ENCODE measurements at places on chromosomes 5 and 9.

DNA sequence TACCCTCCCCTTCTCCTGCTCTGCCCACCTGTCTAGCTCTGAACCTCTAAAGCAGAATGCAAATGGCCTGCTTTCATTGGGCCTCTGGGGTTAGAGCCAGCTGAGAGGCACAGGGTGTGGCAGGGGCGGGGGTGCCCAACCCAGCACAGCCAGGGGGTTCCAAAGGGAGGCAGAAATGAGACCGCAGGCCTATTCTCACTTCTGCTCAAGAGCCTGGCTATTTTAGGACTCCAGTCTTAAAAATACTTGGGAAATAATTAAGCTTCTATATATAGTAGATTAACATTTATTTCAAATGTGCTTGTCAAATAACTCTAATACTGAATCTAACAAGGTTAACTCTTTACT is 5.7 kb downstream of the QSOX2 start:
- no peaks in the 10 kb centered on the region for H3K27me3 ChIP-seq
- peaks cover 62% of the 10 kb centered on the region for H3K4me1 ChIP-seq
- H3K36me3 ChIP-seq: no peaks in the 10 kb centered on the region
- DNase-seq: no peak

- H3K36me3 ChIP-seq: peaks cover 28% of the 10 kb centered on the region
- DNase-seq: no peak
- peak overlapping the region; percentile 97 for H3K27ac ChIP-seq
- H3K4me3 ChIP-seq: peak overlapping the region; percentile 96
- no peaks in the 10 kb centered on the region for H3K27me3 ChIP-seq
- peaks cover 30% of the 10 kb centered on the region for H3K4me1 ChIP-seq
Measured at GRCh38 chr9:79573412-79573923, 1.7 kb downstream of the TLE4 start.

GRCh38 chr5:111728941-111729340 is 28.1 kb downstream of the NREP start:
- H3K27ac ChIP-seq: no peak overlapping the region
- H3K4me1 ChIP-seq: no peaks in the 10 kb centered on the region
- H3K4me3 ChIP-seq: no peak overlapping the region
- H3K27me3 ChIP-seq: no peaks in the 10 kb centered on the region
- peaks cover 3% of the 10 kb centered on the region for H3K36me3 ChIP-seq

GRCh38 chr5:180235846-180236245 is 26.8 kb upstream of the RASGEF1C start:
- no peak overlapping the region for H3K27ac ChIP-seq
- no peak overlapping the region for H3K4me3 ChIP-seq
- H3K36me3 ChIP-seq: peaks cover 98% of the 10 kb centered on the region
- no peaks in the 10 kb centered on the region for H3K4me1 ChIP-seq
- no peaks in the 10 kb centered on the region for H3K27me3 ChIP-seq
- no peak for DNase-seq

DNA sequence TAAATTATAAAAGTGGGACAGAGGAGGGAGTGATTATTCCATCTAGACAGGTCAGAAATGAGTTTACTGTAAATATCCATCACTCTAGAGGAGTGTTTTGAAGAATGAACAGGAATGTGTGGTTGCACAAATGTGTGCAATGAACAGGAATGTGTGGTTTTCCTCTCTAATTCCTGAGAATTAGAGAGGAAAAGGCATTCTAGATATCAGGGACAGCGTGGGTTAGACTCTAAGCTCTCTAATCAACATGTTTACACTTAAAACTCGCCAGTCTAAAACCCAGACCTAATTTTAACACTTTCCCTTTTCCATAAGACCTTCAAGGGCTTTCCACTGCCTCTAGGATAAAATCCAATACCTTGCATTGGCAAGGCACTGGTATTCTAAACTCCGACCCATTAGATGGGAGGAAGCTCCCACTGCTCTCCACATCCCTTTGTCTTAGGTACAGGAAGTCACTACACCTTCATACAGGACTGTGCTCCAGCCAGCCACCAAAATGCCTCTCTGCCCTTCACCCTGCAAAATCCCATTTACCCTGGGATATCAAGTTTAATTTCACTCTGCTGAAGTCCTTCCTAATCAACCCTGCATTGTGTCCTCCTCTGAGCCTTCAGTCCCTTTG is 67.9 kb downstream of the NFIB start:
- no peak for DNase-seq
- peaks cover 2% of the 10 kb centered on the region for H3K27me3 ChIP-seq
- no peaks in the 10 kb centered on the region for H3K4me1 ChIP-seq
- no peak overlapping the region for H3K27ac ChIP-seq
- H3K4me3 ChIP-seq: no peak overlapping the region

GRCh38 chr9:104866191-104866590 is 61.8 kb downstream of the ABCA1 start:
- no peak for DNase-seq
- no peaks in the 10 kb centered on the region for H3K27me3 ChIP-seq
- no peak overlapping the region for H3K27ac ChIP-seq
- H3K4me1 ChIP-seq: peaks cover 27% of the 10 kb centered on the region

- no peaks in the 10 kb centered on the region for H3K4me1 ChIP-seq
- no peak for DNase-seq
- peaks cover 77% of the 10 kb centered on the region for H3K36me3 ChIP-seq
- H3K4me3 ChIP-seq: no peak overlapping the region
- no peak overlapping the region for H3K27ac ChIP-seq
Measured at GRCh38 chr9:132896906-132897305, 18.2 kb downstream of the SPACA9 start.

DNA sequence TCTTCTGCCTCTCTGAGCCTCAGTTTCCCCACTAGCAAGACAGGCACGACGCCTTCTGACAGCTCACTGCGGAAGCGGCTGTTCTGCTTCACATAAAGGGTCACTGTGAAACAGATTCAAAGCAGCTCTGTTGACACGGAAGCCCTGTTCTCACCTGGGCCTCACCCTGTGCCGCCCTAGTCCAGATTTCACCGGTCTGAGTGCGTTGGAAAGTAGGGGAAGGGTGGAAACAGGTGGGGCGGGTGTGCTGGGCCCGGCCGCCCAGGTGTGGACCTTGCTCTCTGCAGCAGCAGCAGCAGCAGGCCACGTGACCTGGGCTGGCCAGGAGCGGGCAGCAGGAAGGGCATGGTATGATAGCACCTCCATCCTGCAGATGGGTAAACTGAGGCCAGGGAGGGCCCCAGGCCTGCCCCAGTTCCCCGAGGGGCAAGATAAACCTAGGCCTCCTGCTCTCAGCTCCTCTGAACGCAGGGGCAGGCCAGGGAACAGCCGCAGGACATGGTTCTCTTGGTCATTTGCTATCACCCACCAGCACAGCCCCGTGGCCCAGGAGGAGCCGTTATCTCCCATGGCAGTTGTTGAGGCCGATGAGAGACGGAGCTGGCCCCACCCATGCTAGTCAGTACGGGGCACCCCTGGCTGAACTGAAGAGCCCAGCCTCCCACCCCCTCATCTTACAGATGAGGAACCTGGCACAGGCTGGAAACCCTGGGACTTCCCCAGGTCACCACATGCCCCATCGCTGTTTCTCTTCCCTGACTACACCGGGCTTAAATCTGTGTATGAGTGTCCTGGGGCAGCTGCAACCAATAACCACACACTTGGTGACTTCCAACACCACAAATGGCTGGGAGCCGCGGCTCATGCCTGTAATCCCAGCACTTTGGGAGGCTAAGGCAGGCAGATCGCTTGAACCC is 12.1 kb downstream of the PTGES2 start:
- H3K36me3 ChIP-seq: peaks cover 6% of the 10 kb centered on the region
- H3K4me1 ChIP-seq: peaks cover 24% of the 10 kb centered on the region
- H3K27me3 ChIP-seq: no peaks in the 10 kb centered on the region

DNA sequence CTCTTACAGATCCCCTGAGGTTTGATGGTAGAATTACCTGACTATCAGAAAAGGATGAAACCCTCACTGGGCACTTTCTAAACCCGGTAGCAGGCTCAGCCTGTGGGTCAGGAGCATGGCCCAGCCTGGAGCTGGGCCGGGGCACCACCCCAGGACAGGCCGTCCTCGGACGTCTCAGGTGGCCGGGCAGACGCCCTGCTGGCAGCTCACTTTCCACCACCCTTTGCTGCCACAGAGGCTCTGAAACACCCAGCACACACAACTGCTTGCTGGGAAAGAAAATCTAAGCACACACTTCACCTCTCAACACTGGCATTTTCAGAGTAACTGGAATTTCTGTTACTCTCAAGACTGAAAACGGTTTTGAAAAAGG is 4.4 kb downstream of the UBAC1 start:
- no peak overlapping the region for H3K4me3 ChIP-seq
- no peaks in the 10 kb centered on the region for H3K27me3 ChIP-seq
- no peak for DNase-seq
- H3K36me3 ChIP-seq: peaks cover 17% of the 10 kb centered on the region

GRCh38 chr5:73749485-73750270 is 123.7 kb downstream of the ARHGEF28 start:
- no peak overlapping the region for H3K27ac ChIP-seq
- H3K27me3 ChIP-seq: peaks cover 17% of the 10 kb centered on the region
- peaks cover 7% of the 10 kb centered on the region for H3K4me1 ChIP-seq
- no peak for DNase-seq

GRCh38 chr5:154653764-154654485 is 101.3 kb upstream of the LARP1 start:
- no peaks in the 10 kb centered on the region for H3K36me3 ChIP-seq
- DNase-seq: no peak
- peaks cover 16% of the 10 kb centered on the region for H3K4me1 ChIP-seq
- no peak overlapping the region for H3K27ac ChIP-seq

DNA sequence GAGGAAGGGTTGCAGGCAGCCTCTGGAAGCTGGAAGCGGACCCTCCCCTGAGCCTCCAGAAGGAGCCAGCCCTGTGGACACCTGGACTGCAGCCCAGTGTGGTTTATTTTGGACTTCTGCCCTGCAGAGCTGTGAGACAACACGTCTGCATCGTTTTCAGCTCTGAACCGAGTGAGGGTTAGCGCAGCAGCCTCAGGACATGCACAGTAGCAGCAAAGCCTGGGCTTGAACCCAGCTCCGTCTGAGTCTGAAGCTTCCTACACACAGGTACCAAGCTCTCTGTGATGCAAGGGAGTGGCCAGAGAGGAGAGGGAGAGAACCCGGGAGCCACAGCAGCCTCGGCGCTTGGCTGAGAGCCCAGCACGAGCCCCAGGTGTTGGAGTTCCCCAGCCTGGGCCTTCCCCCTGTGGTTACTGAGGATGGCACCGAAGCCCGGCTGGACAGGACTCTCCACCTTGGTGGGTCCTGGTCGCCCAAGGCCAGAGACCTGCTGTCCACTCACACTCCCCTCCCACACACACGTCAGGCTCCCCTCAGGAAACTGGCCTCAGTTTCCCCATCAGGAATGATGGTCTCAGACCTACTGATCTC is 128.2 kb downstream of the OLFM1 start:
- no peak for DNase-seq
- peaks cover 9% of the 10 kb centered on the region for H3K27me3 ChIP-seq
- no peaks in the 10 kb centered on the region for H3K36me3 ChIP-seq
- no peak overlapping the region for H3K4me3 ChIP-seq

GRCh38 chr9:98950262-98950661 is 6.6 kb downstream of the COL15A1 start:
- DNase-seq: no peak
- no peak overlapping the region for H3K27ac ChIP-seq
- H3K4me1 ChIP-seq: no peaks in the 10 kb centered on the region

DNA sequence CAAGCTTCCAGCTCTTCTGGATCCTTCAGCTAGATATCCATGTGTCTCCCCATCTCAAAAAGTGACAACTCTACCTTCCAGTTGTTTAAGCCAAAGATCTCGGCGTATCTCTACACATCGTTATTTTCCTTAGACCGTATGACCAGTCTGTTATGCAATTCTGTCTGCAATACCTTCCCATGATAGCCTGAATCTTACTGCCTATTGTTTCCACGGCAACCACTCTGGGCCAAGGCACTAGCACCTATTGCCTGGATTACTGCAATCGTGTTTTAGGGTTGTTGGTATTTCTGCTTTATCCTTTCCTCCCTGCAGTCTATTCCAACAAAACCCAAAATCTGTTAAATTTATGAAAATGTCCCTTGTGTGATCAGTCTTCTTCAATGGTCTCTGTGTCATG is 448.4 kb downstream of the MTRR start:
- no peaks in the 10 kb centered on the region for H3K27me3 ChIP-seq
- H3K4me1 ChIP-seq: no peaks in the 10 kb centered on the region
- H3K4me3 ChIP-seq: no peak overlapping the region
- no peaks in the 10 kb centered on the region for H3K36me3 ChIP-seq
- H3K27ac ChIP-seq: no peak overlapping the region

DNA sequence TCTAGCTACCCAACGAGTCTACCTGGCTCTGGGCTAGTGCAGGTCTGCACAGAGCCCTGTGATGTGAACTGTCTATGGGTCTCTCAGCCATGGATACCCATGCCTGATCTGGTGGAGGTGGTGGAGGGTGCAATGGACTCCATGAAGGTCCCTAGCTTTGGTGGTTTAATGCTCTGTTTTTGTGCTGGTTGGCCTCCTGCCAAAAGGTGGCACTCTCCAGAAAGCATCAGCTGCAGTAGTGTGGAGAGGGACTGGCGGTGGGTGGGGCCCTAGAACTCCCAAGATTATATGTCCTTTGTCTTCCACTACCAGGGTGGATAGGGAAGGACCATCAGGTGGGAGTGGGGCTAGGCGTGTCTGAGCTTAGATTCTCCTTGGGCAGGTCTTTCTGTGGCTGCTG is 290.1 kb downstream of the AGTPBP1 start:
- no peaks in the 10 kb centered on the region for H3K36me3 ChIP-seq
- peaks cover 7% of the 10 kb centered on the region for H3K27me3 ChIP-seq
- H3K4me1 ChIP-seq: no peaks in the 10 kb centered on the region
- no peak overlapping the region for H3K4me3 ChIP-seq
- H3K27ac ChIP-seq: no peak overlapping the region

- no peak for DNase-seq
- no peaks in the 10 kb centered on the region for H3K36me3 ChIP-seq
- H3K27ac ChIP-seq: no peak overlapping the region
- H3K27me3 ChIP-seq: no peaks in the 10 kb centered on the region
Measured at GRCh38 chr5:56039985-56040384, 45.2 kb upstream of the IL6ST start.

- no peak overlapping the region for H3K27ac ChIP-seq
- H3K27me3 ChIP-seq: peaks cover 26% of the 10 kb centered on the region
- H3K36me3 ChIP-seq: no peaks in the 10 kb centered on the region
- no peak overlapping the region for H3K4me3 ChIP-seq
- peaks cover 3% of the 10 kb centered on the region for H3K4me1 ChIP-seq
Measured at GRCh38 chr9:124792257-124793014, 15.5 kb downstream of the OLFML2A start.

GRCh38 chr9:14935106-14935751 is 25.0 kb upstream of the FREM1 start:
- H3K4me3 ChIP-seq: no peak overlapping the region
- H3K36me3 ChIP-seq: no peaks in the 10 kb centered on the region
- no peak overlapping the region for H3K27ac ChIP-seq
- DNase-seq: no peak
- H3K4me1 ChIP-seq: no peaks in the 10 kb centered on the region

DNA sequence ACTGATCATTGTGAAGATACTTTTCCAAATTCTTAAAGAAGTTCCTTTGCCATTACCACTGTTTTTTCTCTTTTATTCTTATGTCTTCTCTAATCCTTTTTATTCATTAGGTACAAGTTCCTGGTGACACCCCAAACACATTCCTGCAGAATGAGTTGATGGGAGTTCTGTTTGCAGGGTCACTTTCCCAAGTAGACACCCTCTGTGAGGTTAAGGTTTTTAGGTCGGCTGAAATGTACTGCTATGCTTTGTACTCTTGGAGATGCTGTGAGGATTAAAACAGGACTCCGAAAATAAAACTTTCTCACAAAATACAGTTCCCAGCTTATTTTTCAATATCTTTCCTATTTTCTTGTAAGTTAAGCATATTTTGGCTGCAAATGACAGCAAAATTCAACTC is 143.3 kb upstream of the TLE4 start:
- H3K36me3 ChIP-seq: peaks cover 25% of the 10 kb centered on the region
- H3K4me3 ChIP-seq: no peak overlapping the region
- no peak for DNase-seq

GRCh38 chr9:105065098-105066088 is 137.4 kb upstream of the ABCA1 start:
- H3K27me3 ChIP-seq: peaks cover 9% of the 10 kb centered on the region
- no peaks in the 10 kb centered on the region for H3K36me3 ChIP-seq
- no peak for DNase-seq
- no peak overlapping the region for H3K27ac ChIP-seq
- H3K4me3 ChIP-seq: no peak overlapping the region
- H3K4me1 ChIP-seq: peaks cover 28% of the 10 kb centered on the region
